ENCODE measurements at places on chromosomes 1 and 21. TPM values are rescaled to one million over a fixed set of nuclear protein-coding genes. Genes with fewer than 3 reads are reported as not detected.

DNA sequence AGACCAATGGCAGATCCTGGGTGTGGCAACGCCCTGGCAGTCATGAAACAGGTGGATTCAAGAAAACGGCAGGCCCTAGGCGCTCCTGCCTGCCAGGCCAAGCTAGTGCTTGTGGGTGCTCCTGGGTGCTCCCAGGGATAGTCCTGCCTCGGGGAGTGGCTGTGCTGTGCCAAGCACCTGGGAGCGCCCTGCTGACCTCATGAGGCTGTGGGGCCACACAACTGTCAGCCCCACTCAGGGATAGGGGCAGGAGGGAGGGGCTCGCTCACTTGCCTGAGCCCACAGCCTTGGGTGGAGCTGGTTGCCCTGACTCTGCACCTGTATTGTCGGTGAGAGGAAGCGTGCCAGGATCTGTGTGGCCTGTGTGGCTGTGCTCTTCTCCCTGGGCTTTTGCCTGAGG lies 9.4 kb downstream of the SNAP47 start:
- peak; percentile 62 for DNase-seq

- no peak for DNase-seq
Measured at GRCh38 chr1:161497961-161498360, 7.3 kb upstream of the FCGR2A start.

Gene SLC6A9
- 74.6 TPM for total RNA-seq

Gene PCSK9
- total RNA-seq = 0.24 TPM

DNA sequence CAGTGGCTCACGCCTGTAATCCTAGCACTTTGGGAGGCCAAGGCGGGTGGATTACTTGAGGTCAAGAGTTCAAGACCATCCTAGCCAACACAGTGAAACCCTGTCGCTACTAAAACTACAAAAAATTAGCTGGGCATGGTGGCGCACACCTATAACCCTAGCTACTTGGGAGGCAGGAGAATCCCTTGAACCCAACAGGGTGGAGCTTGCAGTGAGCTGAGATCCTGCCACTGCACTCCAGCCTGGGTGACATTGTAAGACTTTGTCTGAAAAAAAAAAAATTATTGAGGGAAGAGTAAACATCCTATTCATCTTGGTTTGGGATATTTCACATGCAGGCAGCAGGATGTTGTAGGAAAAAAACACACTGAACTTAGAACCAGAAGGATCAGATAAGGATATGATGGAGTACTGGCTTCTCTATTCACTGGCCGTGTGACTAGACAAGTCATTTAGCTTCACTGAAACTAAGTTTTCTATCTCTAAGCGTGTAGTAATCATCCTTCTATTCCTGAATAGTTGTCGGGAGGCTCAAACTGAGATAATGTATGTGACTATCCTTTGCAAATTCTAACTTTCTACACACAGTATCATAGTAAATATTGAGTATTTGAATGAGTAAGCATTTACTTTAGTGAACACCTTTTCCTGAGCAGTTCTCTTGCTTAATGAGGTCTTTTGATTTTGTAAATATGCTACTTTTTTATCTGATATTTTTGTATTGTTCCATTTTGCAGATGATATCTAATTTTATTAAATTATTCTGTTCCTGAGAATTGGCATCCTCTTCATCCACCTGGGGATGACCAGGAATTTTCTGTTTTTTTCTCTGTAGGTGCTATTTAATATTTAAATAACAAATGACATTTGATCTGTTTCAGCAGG lies 18.2 kb downstream of the CAP1 start:
- no peak for DNase-seq

DNA sequence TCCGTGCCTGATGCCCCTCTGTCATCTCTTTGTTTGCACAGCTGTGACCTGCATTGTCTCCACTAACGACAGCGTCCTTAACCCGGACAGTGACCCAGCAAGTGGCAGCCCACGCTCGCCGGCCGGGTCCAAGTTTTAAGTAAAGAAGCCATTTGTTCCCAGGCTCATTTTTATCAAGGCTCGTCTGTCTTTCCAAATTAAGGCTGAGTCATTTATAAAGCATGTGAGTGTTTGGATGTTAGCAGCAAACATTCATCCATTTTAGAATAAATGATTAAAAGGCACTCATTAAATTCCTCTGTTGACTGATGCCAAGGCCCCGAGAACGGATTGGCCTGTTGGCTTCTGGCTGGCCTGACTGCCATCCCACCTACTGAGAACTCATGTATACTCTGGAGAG lies 514.5 kb downstream of the NPHP4 start:
- DNase-seq = no peak

Gene GBP3
- total RNA-seq = 15.7 TPM

GRCh38 chr1:238252033-238252802 lies 361.5 kb upstream of the ZP4 start:
- DNase-seq = no peak

GRCh38 chr1:201226859-201227488 lies 36.4 kb downstream of the IGFN1 start:
- DNase-seq = no peak

DNA sequence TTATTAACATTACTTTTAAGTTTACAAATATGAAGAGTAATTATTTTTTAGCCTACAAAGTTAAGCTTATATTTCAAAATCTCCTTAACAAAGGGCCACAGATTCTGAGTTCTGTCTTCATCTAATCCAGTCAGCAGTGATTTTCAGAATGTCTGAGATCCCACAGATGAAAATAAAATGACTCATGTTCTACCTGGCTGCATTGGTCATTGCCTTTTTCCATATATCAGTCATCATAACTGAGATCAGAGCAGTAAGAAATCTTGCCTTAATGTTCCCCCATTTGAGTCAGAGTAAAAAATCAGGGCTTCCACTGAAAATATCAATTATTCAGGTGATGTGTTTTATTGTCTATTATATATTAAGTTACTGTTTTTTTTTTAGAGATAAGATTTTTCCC lies 416.1 kb downstream of the MRPL39 start:
- DNase-seq = no peak

DNA sequence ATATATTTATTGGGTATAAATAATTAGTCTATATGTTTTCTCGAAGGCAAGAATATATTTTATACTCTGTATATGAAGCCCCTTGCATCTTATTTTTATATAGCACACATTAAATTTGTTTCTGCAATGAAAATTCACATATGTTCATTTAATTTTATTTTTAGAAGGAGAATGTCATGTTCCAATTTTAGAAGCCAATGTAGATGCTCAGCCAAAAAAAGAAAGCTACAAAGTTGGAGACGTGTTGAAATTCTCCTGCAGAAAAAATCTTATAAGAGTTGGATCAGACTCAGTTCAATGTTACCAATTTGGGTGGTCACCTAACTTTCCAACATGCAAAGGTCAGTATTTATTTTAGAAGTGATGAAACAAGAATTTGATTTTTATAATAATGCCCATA lies 16.6 kb downstream of the CFHR5 start:
- DNase-seq = no peak

DNA sequence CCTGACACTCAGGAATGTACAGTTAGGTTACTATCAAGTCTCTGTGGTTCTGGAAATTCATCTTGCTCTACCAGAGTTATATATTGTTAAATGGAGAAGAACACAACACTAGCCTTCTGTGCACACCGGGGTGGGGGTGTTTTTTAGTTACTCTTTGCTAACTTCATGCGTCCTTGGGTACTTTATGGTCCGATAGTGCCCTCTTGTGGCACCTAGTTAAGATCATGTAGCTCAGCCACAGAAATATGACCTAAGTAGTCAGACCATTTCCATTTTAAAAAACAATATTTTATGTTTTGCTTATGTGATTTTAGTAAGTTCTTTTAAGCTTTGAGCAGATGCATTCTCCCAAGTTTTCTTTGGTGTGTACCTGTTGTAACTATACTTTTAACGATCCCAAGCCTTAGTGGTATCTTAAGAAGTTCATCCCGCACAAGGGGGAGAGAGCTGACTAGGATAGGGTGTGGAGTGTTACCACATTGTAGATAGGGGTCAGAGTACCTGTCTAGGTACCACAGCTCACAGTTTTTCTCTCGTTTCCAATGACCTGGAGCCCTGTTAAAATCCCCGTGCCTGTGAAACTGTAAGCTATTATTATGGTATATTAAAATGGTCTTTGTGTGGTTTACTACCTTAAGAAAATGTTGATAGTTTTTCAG lies 20.6 kb upstream of the SH3D21 start:
- DNase-seq = no peak

GRCh38 chr1:30478283-30478682 lies 245.1 kb downstream of the MATN1 start:
- no peak for DNase-seq

Gene COL16A1
- 108 TPM for total RNA-seq

DNA sequence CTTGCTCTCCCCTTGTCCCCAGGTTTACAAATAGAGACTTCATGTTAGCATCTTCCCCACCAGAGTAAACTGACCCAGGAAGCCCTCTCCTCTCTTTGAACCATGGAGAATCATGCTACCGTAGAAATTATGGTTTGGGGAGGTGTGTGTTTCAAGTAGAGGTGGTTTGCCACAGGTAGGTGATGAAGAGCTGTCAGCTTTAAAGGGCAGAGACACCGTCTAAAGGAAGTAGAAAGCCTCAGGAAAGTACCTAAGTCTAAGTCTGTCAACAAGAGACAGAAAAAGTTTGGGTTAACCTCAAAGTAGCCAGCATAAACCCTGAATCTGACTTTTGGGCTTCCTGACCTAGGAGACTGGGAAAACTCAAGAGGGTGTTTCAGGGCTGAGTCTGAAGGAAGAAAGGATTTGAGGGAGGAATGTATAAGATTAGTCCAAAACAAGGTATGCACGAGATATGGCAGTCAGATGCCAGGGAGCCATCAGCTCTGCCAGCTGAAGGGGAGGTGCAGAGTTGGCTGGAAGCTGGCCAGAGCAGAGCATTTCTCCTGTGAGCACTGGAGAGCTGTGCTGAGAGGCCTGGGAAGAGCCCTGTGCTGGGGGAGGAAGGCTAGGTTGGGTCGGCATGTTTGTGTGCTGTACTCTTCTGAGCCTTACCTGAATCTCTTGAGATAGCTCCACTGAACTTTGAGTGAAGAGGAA lies 14.3 kb downstream of the ADAMTSL4 start:
- DNase-seq = peak; percentile 79

DNA sequence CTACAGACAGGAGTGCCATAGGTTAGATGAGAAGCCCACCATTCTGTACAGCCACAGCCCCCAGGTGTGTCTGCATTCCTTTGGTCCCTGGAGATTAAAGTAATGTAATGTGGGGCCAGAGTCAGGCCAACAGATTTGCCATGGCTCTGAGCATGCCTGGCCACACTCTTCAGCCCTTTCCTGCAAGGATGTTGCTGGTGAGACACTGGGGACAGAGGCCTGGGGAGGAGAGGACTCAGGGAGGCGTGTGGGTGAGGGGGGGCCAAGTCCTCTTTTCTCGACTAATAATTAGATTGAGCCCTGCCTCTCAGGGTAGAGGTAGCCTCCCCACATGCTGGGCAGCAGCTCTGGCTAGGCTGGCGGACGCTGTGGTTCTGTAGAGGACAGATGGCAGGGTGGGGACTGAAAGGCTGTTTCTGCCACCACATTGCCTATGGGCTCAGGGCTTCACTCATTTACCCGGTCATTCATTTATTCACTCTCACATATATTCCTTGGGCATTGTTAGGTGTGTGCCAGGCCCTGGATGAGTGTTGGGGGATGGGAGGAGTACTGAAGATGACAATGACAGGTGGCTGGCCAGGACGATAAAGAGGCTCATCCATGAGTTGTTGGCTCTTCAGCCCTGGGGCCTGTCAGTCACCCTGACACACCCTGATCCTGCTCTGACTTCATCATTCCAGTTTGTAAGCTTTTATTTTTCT lies 7.1 kb upstream of the PRCC start:
- no peak for DNase-seq

- no peak for DNase-seq
Measured at GRCh38 chr1:247552231-247552630, 3.3 kb downstream of the GCSAML start.

Gene LINGO4
- total RNA-seq = 0.38 TPM

Gene AP4B1
- 13.3 TPM for total RNA-seq

Gene WNT9A
- total RNA-seq = 0.97 TPM

DNA sequence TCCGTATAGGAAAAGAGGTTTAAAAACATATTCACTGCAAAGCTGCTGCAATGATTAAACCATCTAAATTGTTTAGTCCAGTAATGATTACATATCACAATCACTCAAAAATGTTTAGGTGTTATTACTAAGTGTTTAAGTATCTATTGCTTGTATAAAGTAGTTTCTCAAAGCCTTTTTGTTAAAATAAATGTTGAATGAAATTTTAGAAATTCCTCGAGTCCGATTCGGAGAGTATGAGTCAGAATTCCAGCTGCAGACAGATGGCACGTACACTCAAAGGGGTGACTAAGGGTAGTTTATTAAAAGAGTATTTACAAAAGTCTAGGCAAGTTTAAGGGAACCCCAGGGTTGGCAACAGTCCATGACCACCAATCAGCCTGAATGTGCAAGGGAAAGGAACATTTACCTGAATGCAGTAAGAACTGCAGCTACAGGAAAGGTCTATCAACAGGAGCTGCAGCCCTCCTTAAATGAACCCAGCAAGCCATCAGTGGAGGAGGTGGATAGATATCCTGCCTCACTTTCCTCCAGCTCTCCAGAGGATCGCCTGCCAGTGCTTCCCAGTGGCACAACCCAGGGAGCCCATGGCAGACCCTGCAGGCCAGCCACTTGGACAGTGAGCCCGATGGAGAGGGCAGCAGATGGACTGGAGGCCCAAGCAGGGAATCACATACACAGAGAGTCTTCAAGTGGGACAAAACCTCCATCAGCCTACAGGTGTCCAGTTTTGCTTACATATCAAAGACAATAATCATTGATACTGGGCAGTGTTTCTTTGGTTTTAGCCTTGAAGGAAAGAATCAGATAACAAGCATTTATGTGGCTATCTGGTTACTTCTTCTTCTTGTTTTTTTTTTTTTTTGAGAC lies 92.1 kb upstream of the SLC44A3 start:
- no peak for DNase-seq

GRCh38 chr1:54579337-54579781 lies 31.3 kb downstream of the ACOT11 start:
- no peak for DNase-seq

DNA sequence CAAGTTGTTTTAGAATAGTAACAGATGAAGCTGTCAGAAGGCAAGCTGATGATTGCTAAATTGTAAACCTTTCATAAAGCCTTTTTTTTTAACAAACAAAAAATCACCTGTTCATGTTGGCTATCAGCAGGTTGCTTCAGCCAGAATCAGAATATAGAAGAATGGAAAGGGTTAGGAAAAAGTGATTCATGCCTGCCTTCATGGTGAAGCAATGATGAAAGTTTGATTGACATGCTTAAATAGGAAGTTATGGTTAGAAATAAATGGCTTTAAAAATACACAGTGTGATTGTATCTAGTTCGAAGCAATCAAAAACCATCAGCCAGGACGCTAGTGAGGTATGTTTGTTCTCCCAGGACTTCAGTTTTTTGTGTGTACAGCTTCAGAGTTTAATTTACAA lies 37.9 kb downstream of the GABPA start:
- no peak for DNase-seq

Data from suprapubic skin (tissue), 4 donors.